ENCODE measurements at places on chromosomes 12 and 14.
A peak's percentile ranks its signal among the peaks of the same experiment; 100 is the strongest.

GRCh38 chr12:95972832-95973456 lies 23.2 kb downstream of the HAL start:
- no peak for DNase-seq

DNA sequence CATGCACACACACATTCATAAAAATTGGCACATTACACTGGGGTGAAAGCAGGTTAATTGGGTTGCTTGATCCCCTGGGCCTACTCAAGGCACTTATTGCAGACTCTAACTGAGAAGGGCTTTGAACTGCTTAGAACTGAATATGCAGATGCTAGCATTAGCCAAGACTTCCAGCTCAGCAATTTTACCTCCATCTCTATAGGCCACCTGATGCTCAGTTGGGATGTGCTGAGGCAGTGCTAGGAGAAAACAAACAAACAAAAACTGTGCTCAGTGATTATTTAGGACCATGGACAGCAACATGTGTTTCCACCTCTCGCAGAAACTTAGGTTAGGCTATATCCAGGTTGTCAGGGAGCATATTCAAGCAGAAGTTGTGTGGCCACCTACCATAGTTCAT lies 124.8 kb upstream of the WSCD2 start:
- no peak for DNase-seq

- peak; percentile 54 for DNase-seq
These were observed 117.2 kb downstream of the SAMD4A start for GRCh38 chr14:54683882-54684794.

DNA sequence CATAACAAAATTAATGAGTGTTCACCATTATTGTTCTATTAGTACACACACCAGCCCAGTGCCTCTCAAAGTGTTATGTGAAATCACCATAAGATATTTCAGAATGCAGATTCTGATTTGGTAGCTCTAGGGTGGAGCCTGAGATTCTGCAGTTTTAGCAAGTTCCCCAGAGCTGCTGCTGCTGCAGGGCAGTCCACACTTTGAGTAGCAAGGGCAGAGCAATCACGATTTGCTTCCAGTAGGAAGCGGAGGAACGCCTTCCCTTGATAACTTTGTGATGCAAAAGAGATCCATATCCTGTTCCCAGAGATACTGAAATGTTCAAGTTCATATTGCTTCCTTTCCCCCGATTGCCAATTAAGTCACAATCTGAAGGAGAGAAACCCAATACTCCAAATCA lies 57.9 kb downstream of the SLC17A8 start:
- no peak for DNase-seq

DNA sequence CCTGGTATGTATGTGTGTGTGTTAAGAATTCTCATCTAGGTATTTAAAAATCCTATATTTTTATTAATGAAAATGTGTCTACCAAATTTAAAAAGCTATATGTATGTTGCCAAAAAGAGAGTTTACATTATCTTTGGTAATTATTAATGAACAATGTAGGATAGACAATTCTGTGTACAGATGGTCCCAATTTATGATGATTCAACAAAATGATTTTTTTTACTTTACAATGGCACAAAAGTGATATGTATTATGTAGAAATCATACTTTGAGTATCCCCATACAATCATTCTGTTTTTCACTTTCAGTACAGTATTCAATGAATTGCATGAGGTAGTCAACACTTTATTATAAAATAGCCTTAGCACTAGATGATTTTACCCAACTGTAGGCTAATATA lies 39.4 kb downstream of the IRAK3 start:
- no peak for DNase-seq

DNA sequence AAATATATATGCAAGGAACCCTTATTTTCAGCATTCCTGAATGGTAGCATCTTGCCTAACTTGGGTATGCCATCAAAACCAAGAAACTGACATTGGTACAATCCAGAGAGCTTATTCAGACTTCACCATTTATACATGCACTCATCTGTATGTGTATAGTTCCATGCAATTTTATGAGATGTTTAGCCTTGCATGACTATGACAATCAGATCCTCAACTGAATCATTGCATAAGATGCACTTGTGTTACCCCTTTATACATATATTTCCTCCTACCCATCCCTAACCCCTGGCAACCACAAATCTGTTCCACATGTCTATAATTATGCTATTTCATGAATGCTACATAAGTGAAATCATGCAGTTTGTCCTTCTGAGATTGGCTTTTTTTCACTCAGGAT lies 37.0 kb upstream of the PPFIBP1 start:
- DNase-seq, result no peak

- no peak for DNase-seq
These were observed 150.8 kb upstream of the DAAM1 start for GRCh38 chr14:59037620-59038019.

DNA sequence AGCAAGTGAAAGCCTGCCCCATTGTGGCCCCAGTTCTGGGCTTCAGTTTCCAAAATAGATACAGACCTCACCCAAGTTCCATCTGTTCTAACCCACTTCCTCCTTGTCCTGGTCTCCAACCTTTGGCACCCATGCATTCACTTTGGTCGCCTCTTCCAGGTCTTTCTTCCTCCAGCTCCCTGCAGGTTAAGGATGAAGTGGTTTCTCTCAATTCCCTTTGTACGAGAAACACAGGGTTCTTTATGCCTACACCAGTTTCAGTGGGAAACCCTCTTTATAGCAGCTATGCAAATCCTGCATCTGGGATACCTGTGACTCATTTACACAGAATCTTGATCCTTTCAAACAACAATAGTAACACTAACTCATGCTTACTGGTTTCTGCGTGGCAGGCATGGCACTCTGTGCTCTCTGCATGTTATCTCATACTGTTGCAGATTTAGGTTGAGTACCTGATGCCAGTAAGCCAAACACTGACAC lies 110.6 kb upstream of the AMIGO2 start:
- DNase-seq, result no peak

DNA sequence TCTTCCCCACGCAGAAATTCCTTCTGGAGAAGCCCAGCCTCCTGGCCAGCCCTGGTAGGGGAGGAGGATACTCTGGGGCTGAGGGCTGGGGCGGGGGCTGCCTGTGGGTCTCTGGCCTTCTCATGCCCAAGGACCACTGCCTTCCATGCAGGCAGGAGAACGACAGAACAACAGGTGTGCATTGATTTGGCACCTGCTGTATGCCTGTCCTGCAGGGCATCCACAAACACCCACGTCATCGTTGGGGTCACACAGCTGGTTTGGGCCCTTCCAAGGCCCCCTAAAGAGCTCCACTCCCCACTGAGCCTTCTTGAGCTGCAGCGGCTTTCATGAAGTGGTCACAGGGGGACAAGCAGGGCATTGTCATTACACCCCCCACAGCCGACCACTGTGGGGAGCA lies 60.4 kb downstream of the PHETA1 start:
- no peak for DNase-seq

Measured in ecto neural progenitor cell (in vitro differentiated cells).